ENCODE measurements at places on chromosomes 5 and 9.

GRCh38 chr5:310941-311434, 10.5 kb upstream of the AHRR start:
- no peak for DNase-seq

DNA sequence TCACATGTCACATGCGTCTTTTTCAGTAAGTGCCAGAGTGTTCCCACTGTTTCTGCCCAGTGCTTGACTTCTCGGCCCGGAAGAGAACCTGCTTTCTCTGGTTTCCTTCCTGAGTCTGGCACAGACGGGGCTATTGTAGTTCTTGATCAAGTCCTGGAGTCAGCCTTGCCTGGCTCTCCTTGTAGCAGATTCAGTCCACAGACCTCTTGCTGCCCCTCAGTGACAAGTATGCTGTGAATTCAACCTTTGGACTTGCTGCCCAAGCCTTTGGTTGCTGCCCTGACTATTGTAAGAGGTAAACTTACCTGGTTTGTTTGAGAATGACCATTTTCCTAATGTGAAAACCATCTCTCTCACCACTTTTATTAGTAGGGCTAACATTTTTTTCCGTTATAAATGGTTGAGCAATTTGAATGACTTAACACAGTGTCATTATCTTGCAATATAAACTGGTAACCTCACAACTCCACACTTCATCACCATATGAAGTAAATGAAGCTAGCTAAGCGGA, 24.7 kb downstream of the ZBTB34 start:
- no peak for DNase-seq

GRCh38 chr9:115167175-115167574, 49.2 kb upstream of the TNC start:
- DNase-seq, result no peak

- DNase-seq, result no peak
Measured at GRCh38 chr5:175235251-175235960, 208.6 kb downstream of the DRD1 start.

- DNase-seq, result no peak
Measured at GRCh38 chr5:125269926-125270325, 523.5 kb upstream of the ZNF608 start.
